ENCODE measurements at places on chromosomes 4 and X. TPM values are rescaled to one million over a fixed set of nuclear protein-coding genes. Genes with fewer than 3 reads are reported as not detected.

The FGFBP1 gene
- total RNA-seq: 0.16 TPM

The DNAAF6 gene
- not detected for total RNA-seq

The GAGE12F gene
- total RNA-seq: 0.35 TPM

The CD40LG gene
- not detected for total RNA-seq

The SATL1 gene
- not detected for total RNA-seq

The WDFY3 gene
- total RNA-seq: 23.4 TPM

The DDX3X gene
- total RNA-seq: 116 TPM

The DKK2 gene
- total RNA-seq: 0.87 TPM

The UPF3B gene
- 3.7 TPM for total RNA-seq

The ADH1C gene
- 1.6 TPM for total RNA-seq

The STPG2 gene
- not detected for total RNA-seq

The MAGEC3 gene
- total RNA-seq: not detected

The AADAT gene
- total RNA-seq: 2.8 TPM

The PRICKLE3 gene
- total RNA-seq: 6.8 TPM

The GUCY1A1 gene
- total RNA-seq: 3.1 TPM

The CCDC110 gene
- not detected for total RNA-seq

The CRLF2 gene
- not detected for total RNA-seq

The PLP2 gene
- total RNA-seq: 137 TPM

The CXorf65 gene
- not detected for total RNA-seq

The PSAPL1 gene
- not detected for total RNA-seq

The AFF2 gene
- 0.10 TPM for total RNA-seq

The HSD17B13 gene
- 4.5 TPM for total RNA-seq

The NSUN7 gene
- total RNA-seq: not detected

The SLITRK4 gene
- 3.8 TPM for total RNA-seq

The CT47B1 gene
- total RNA-seq: not detected

The DCAF8L2 gene
- total RNA-seq: 9.0 TPM

The MTNR1A gene
- not detected for total RNA-seq

The ASMT gene
- total RNA-seq: not detected

The CXXC4 gene
- total RNA-seq: 1.6 TPM

The FGD1 gene
- 2.6 TPM for total RNA-seq

The GIMD1 gene
- not detected for total RNA-seq

The SERPINA7 gene
- not detected for total RNA-seq

The MAGEB1 gene
- total RNA-seq: not detected

The EFHC2 gene
- not detected for total RNA-seq

The FRG2 gene
- total RNA-seq: 1.0 TPM

The CRMP1 gene
- total RNA-seq: 37.7 TPM

The HTRA3 gene
- 6.7 TPM for total RNA-seq

The MAGEE1 gene
- 1.5 TPM for total RNA-seq

The TMSB15B gene
- total RNA-seq: 24.7 TPM

The PABPC5 gene
- 7.6 TPM for total RNA-seq

The GSX2 gene
- total RNA-seq: not detected

The PCYT1B gene
- total RNA-seq: 0.46 TPM

The TMPRSS11B gene
- not detected for total RNA-seq
